Activated naive CD4-positive, alpha-beta T cell treated with Interleukin-2 at 50 U/mL for 16 hours (primary cell): ENCODE measurements at places on chromosomes 3 and 15.

DNA sequence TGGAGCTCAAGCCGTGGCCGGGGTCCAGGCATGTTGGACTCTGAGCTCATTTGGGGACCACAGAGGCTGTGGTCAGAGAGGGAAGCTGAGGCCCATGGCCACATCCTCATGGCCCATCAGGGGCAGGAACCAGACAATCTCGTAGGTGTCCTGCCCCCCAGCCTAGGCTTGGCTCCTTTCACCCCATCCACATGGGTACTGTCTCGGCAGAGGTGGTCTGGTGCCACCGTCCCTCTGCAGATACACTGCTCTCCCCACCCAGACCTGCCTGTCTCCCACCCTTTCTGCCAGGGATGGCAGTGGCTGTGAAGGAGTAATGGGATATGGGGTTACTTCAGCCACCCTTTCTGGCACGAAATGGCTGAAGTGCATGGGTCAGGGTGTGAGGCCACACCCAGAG, 7.9 kb downstream of the PRSS50 start:
- no peak for DNase-seq

DNA sequence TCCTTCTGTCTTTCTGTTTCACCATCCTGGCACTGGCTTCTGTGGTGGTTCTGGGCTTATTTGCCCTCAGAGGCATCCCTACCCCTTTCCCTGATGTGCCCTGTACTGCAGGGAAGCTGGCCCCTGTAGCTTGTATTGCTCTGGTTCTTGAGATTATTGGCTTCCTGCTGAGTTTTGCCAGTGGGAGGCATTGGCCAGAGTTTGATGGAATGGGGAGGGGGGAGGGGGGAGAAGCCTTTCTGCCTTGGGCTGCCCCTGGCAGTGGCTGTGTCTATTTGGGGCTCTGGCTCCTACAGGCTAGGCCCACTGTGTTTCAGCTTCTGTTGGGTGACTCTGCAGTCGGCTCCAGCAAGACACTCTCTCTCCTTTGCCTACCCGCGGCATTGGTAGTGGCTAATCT, 41.6 kb upstream of the SEMA6D start:
- no peak for DNase-seq

DNA sequence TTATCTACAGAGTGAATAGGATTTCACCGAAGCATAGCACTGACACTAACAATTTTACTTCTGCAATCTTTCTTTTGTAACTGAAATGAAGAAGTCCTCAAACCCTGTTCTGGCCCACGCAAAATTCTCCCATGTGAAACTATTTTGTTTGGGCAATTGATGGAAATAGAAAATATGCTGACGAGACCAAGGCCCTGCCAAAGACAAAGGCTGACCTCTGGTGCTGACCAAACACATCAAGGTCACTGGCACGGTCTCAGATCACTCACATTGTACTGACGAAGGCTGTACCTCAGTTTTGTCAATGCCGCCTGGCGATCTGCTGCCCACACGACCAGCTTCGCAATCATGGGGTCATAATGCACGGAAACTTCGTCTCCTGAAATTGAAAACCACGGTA, 58.4 kb upstream of the DCUN1D1 start:
- no peak for DNase-seq

GRCh38 chr3:110858549-110858948, 213.1 kb upstream of the NECTIN3 start:
- DNase-seq = no peak

DNA sequence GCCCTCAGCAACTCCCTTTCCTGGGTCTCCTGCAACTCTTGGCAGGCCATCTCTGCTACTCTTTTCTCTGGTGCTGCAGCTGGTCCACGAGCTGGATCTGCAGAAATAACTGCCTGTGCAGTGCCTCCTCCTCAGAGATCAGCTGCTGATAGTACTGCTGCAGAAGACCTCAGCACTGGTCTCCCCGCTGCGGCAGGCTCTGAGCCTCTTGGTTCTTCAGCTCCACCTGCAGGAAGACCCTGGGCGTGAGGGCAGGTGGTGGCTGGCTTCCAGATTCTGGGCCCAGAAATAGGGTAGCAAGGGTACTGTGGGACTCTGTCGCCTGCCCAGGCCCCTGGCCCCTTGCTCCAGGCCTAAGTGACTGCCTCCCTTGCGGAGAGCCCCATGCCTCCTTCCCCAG, 79.7 kb upstream of the C2CD4B start:
- DNase-seq = no peak

DNA sequence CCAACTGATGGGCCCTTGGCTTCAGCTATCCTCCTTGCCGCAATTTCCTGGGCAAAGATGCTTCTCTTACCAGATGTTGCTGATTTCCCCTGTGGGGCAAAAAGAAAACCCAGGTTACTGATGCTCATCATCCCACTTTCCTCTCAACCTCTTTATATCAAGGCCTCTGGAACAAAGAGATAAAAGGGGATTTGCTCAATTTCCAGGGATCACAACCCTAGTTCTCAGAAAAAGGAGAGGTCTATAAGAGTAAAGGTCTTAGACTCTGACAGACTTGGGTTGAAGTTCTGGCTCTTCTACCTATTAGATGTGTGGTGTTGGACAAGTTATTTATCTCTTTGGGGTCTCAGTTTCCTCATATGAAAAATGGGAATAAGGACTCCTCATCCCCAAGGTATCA, 8.5 kb downstream of the RPAP1 start:
- no peak for DNase-seq

DNA sequence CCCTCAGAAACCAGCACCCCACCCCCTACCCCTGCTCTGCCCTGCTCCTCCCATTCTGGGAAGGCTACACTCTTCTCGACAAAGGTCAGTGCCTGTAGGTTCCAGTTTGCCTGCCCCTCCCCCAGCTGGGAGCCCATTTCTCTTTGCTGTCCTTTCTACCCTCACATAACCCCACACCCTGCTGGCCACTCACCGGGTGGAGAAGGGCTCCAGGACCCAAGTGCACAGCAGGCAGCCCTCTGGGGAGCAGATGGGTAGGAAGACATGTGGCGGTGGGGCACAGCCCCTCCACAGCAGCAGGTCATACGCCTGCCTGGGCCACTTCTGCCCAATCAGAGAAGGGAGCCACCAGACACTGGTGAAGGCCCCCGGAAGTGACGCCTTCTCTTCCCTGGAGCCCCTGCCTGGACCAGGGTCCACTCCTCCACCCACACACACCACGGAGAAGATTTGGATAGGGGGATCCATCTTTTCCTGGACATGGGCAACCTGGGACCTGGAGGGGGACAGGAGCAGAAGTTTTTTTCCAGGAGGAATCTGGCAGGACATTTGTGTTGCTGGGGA, at the start of gene THPO:
Gene THPO, minus strand, starts transcription at position 326 of the 564 bp plus-strand sequence. CDS start 1,948 bp downstream, outside the sequence.
- DNase-seq = no peak

- no peak for DNase-seq
These were observed 125.1 kb upstream of the IQSEC1 start for GRCh38 chr3:13198264-13198879.

DNA sequence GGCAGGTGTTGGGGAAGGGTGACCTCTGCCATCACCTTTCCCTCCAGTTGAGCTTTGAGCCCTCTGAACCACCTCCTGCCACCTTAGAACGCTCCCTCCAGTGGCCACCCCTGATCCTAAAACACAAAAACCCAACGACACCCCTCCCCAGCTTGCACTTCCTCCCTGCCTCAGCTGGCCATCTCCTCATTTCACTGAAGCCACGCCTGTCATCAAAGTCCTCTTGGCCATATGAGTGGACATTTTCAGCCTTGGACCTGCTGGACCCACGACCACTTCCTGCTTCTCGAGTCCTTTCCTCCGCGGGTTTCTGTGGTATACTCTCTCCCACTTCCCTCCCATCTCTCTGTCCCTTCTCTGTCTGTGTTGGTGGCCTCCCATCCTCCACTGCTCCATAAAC, 48.5 kb upstream of the NR2C2 start:
- DNase-seq = no peak

GRCh38 chr3:140315955-140316354, 361.9 kb upstream of the TRIM42 start:
- DNase-seq = no peak

GRCh38 chr15:67501836-67502461, 19.0 kb upstream of the C15orf61 start:
- DNase-seq = no peak

- DNase-seq = no peak
These were observed 157.8 kb upstream of the ROPN1 start for GRCh38 chr3:124149771-124150170.

DNA sequence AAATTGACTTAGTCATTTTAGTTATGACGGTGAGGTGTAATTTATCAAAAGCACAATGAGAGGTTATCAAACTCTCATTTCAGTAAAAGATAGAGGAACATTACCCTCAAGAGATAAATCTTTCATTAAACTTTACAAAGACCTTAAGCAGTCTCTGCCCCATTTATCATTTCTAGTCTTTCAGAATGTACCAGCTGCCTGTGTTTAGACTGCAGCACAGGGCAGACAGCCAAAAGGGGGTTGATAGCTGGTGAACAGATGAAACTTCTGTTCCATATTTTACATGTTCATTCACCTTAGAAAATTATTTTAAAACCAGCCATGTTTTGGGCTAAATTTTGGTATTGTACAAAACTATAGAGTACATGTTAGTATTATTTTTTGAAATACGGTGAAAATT, 514.6 kb upstream of the CNTN3 start:
- no peak for DNase-seq

DNA sequence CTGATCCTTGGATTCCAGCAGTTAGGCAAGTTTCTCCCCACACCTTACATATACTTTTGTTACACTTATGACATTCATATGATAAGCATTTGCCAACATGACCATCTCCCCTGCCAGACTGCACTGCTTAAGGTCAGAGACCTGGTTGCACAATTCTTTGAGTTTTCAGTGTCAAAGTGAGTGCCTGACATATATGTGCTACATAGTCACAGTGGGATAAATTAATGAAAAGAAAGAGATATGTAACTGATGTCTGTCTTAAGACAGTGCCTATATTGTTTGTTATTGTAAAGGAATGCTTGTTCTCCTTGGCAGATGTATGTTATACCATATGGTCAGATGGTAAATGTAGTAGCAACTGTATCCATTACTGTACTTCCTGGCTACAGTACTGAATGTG, 3.5 kb upstream of the DCUN1D1 start:
- no peak for DNase-seq

- no peak for DNase-seq
These were observed 624.6 kb downstream of the ZPLD1 start for GRCh38 chr3:103059432-103059831.

DNA sequence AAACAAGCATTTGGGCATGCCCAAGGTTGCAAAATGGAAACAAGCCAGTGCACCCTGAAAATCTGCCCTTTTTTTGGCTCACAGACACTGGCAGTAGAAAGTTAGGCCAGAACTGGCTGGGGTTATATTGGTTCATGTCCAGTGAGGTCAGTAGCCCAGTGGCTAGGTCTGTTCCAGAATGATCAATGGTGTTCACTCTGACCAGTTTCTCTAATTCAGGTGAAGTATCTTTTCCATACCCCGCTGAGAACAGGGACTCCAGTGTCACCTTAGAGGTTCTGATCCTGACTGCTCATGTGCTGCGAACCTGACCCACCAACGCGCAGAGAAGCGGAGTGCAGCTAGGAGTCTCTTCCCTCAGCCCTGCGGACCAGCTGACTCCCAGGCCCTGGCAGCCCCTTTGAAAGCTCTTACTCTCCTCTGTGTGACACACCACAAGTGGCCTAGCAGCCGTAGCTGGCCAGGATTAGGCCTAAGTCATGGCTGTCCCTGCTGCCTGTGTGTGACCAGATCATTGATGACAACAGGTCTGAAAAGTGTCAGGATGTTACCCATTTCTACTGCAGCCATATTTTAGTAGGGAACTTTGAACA, 123.5 kb downstream of the GHSR start:
- DNase-seq = no peak

- no peak for DNase-seq
These were observed 600.2 kb upstream of the GRM7 start for GRCh38 chr3:6260551-6261191.

DNA sequence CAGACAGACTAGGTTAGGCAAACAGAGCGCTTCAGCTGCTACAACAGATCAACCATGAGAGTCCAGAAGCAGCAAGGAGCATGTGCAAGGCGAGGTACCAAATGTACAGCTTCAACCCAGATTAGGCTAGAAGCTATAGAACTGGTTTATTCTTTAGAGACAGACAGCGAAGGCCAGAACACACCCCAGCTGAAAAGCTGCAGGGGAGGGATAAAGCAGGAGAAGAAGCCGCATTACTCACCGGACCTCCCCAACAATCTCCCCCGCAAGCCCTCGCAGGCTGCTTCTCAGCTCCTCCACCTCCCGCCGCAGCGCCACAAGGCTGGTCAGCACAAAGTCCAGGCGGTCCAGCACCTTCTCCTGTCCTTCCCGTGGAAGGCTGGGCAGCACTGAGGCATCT, 3.3 kb downstream of the RMDN3 start:
- DNase-seq = no peak

GRCh38 chr3:18494251-18494650, 69.1 kb upstream of the SATB1 start:
- no peak for DNase-seq

- DNase-seq = no peak
These were observed 25.6 kb downstream of the SLCO3A1 start for GRCh38 chr15:91879158-91879557.

GRCh38 chr3:113275929-113276750, 64.8 kb downstream of the BOC start:
- DNase-seq = no peak

DNA sequence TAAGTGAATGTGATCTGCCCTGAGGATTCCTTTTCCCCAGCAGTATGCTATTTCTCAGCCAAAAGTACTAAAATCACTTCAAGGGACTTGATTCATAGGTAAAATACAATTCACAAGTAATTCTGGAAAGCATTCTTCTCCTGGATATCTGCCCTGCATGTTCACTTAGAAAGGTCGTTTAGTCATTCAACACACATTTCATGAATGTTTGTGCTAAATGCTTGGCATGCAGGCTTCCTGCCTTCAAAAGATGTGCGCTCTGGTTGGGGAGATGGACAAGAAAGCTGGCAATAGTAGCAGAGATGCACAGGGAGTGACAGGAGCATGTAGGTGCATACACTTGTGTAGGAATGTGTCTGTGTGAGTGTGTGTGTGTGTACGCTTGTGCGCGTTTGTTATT, 360.7 kb downstream of the PTPRG start:
- DNase-seq = no peak

- no peak for DNase-seq
These were observed 17.8 kb upstream of the ZNF774 start for GRCh38 chr15:90334304-90334731.

GRCh38 chr3:8767667-8768363, 1.6 kb downstream of the OXTR start:
- no peak for DNase-seq

- DNase-seq = no peak
These were observed 28.7 kb downstream of the RPSA start for GRCh38 chr3:39435006-39435748.
